ENCODE measurements at places on chromosomes 6 and 20. TPM values are rescaled to one million over a fixed set of nuclear protein-coding genes. Genes with fewer than 3 reads are reported as not detected.

Gene TNFRSF6B
- 35.6 TPM for polyA plus RNA-seq

Gene TRIM31
- polyA plus RNA-seq = 9.6 TPM

Gene CTNNBL1
- polyA plus RNA-seq = 39.3 TPM

GRCh38 chr6:63261820-63262219 lies 50.6 kb downstream of the FKBP1C start:
- DNase-seq = no peak

GRCh38 chr6:147675281-147675680 lies 166.8 kb downstream of the SAMD5 start:
- DNase-seq = no peak

GRCh38 chr6:31464252-31465184 lies 33.4 kb upstream of the MICB start:
- no peak for DNase-seq

Data from urinary bladder (tissue), 4 donors.